ENCODE measurements at places on chromosomes 7 and 10.

DNA sequence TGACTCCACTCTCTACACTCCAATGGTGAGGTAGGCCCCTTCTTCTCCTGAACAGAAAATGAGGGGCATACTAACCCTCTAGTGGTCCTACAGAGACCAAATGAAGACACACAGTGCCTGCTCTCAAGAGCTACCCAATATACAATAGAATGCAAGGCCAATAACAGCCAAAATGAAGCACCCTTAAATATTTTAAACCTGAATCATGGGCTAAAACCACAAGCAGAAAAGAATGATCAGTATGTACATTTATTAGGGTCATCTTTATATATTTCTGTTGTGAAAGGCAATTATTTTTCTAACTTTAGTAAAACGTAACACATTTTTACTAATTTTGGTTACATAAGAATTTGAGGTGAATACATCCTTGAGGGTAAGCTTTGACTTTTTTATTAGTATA, 49.9 kb upstream of the COL1A2 start:
- no peak for DNase-seq

DNA sequence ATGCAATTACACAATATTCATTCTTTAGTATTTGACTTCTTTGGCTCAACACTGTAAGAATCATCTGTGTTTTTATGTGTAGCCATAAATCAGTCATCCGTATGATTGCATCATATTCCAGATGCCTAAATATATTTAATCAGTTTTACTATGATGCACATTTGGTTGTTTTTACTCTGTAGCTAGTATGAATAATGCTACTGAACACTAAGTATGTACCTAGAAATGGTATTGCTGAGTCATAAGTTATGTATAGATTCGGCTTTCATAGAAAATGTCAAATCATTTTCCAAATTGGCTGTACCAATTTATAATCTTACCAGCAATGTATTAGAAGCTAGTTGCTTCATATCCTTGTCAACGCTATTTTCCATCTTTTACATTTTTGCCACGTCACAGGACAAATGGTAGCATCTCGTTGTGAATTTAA, 197.3 kb upstream of the PLXNA4 start:
- DNase-seq: no peak

GRCh38 chr7:103065667-103066066, 8.9 kb downstream of the FBXL13 start:
- no peak for DNase-seq

- DNase-seq: no peak
These were observed 608.2 kb downstream of the GALNT17 start for GRCh38 chr7:71740174-71740560.

GRCh38 chr7:151448261-151449252, 8.6 kb upstream of the CRYGN start:
- DNase-seq: peak; percentile 60

DNA sequence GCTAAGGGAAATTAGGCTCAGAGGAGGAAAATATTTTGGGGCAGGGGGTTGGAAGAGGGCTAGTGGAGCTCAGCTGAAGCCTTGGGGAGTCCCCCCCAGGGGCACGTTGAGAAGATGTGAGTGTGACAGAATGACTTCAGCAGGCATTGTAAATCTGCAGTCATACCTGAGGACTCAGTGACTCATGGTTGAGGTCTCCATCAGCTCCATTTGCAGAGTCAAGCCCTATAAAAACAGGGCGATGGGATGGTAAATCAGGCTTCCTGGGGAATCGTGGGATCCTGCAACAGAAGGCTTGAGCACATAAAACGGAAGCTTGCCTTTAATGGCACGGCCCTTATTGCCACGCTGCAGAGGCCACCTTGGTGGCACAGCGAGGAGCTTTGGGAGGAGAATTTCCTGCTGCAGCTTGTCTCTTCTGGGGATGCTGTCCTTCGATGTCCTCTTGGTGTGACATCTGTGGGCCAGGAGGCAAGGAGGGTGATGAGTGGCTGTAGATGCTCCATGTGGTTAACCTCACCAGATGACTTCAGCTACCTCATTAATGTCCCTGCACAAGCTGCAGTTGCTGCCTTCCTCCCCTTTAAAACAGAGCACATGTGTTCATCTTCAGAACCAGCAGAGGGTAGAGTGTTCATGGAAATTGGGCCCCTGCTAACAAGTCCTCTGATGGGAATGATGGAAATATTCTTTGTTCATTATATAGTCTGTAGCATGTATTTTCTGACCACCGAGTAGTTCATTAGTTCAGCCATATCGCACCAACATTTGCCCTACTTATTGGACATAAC, 285.9 kb downstream of the LRMDA start:
- DNase-seq: no peak

- no peak for DNase-seq
These were observed 114.0 kb downstream of the ST7 start for GRCh38 chr7:117067340-117067739.

- DNase-seq: no peak
These were observed 33.9 kb upstream of the SPOCK2 start for GRCh38 chr10:72122221-72122620.

- no peak for DNase-seq
These were observed 26.2 kb downstream of the FKBP6 start for GRCh38 chr7:73354196-73354595.

DNA sequence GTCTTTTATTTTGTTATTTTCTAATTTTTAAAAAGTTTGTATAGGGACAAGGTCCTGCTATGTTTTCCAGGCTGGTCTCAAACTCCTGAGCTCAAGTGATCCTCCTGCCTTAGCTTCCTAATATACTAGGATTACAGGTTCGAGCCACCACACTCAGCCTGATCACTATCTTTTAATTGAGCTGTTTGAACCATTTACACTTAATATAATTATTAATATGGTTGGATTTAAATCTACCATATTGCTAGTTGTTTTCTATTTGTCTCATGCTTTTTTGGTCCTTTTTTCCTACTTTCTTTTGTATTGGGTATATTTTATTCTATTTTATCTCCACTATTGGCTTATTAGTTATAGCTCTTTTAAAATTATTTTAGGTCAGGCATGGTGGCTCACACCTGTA, 13.2 kb upstream of the CNOT4 start:
- DNase-seq: no peak

DNA sequence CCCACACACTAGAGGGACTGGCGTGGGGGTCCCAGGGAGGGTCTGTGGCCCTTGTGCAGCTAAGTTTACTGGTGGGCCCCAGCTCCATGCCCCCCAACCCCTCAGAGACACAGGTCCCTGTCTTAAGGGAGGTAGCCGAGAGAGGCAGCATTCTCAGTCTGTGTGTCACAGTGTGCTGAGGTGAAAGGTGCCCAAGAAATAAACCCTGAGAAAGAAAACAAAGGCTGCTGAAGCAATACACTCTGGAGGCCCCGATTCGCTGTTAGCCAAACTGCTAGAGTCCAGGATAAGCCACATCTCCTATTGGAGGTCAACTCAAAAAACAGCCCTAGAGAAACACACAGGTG, 28.6 kb upstream of the NDST2 start:
- DNase-seq: no peak

- no peak for DNase-seq
These were observed 4.3 kb downstream of the GPR22 start for GRCh38 chr7:107474104-107474521.

DNA sequence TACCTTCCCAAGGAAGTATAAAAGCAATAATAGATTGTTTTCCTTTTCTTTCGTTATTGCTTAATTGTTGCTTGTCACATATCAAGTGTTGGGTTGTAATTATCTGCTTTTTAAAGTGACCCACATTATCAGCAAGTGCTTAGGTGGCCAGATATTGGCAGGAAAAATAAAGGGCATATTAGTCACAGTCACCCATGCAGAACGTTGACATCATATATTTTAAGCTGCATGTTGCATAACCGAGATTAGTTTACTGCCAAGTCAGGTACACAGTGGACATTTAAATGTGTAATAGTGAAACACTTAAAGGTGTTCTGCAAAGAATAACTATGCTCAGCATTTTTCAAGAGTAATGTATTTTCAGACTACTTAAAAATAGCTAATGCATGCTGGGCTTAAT, 11.4 kb downstream of the NEBL start:
- DNase-seq: no peak

DNA sequence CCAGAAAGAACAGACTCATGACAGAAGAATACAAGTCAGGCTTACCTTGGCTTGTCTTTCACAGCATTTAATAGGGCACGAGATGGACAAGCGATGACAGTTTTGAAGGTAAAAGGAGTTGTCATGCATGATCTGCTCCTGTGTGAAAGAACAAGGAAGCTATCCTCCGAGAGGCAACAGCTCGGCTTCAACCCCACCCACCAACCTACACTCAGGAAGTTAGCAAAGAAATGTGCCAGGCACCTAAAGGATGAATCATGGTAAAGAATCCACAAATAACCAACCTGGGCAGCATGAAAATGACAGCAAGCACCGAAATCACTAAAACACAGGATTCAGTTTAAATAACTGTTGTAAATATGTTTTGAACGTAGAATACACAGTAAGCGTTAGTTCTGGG, 700.2 kb downstream of the TYW1 start:
- DNase-seq: no peak

GRCh38 chr10:128579901-128580300, 453.7 kb upstream of the MKI67 start:
- no peak for DNase-seq

DNA sequence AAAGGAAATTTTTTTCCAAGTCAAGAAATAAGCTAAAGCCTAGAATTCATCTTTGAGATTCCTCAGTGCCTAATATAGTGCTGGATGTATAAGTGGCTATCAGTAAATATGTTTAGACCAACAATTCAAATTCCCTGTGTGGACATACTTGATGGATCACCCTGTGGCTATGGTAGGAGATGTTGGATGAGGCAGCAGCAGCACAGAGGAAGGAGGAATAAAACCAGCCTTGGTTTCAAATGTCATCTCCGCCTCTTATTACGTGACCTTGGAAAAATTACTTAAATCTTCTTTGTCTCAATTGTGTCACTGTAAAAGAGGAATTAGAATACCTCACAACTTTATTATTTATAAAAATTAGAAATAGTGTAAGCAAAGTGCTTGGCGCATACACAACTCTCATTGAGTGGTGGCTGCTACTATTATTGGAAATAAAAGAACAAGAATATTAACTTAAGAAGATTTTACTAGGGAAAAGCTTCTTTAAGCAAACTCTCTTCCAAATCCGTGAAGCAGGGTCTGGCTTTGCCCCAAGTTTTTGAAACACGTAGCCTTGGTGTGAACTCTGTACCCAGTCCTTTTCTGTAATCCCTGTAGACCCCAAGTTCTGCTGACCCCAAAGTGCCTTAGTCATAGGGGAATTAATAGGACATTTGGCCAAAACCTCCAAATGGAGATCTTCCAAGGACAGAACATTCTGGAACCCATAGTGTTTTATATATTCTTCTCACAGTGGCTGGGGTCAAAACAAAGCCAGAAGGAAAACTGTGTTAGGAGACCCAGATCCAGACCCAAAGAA, 283.8 kb downstream of the PTEN start:
- no peak for DNase-seq

GRCh38 chr10:124243702-124244121, 150.3 kb upstream of the CHST15 start:
- no peak for DNase-seq

DNA sequence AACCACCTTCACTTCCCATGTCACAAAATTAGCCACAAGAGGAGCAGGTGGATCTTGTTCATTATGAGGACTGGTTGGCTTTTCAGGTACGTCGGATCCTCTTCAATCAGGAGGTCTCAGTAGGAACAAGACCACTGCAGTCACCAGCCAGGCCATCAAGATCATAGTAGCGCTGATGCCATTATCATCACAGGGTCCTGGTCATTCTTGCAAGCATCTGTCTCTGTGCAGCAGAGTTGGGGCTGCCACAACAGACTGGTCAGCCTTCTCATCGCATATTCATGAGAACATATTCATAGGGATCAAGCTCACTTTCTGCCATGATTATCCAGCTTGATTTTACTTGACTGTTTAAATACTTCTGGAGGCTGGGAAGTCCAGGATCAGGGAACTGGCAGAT, 67.1 kb downstream of the ADCYAP1R1 start:
- no peak for DNase-seq

GRCh38 chr7:45082831-45083331, 5.9 kb downstream of the NACAD start:
- DNase-seq: no peak

DNA sequence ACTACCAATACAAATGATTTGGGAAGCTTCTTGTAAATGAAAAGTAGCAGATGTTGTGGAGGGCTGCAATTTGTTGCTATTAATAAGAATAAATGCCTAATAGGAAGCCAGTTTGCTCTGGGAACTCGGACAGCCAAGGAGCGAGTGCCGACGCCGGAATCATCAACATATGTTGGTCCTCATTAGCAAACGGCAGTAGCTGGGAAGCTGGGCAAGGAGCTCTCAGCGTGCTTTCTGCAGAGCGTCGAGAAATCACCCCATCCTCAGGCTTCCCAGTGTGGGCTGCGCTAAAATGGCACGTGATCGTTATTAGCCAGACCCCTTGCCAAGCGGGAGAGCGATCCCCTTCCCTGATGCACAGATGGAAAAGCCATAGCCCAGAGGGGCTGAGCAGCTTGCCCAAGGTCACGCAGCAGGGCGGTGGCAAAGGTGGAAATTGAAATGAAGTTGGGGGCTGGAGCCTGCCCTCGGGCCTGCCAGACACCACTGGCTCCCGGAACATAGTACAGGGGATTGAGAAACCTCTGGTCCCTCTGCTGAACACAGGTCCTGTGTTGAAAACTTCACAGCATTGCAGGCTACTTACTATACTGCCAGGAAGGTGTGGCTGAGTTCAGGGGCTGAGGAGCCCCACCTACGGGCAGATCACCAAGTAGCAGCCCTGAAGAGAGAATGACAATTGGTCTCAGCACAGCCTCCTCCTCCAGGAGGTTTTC, 326.9 kb downstream of the PLXNA4 start:
- DNase-seq: no peak

GRCh38 chr7:18177815-18178660, 150.4 kb upstream of the PRPS1L1 start:
- no peak for DNase-seq

DNA sequence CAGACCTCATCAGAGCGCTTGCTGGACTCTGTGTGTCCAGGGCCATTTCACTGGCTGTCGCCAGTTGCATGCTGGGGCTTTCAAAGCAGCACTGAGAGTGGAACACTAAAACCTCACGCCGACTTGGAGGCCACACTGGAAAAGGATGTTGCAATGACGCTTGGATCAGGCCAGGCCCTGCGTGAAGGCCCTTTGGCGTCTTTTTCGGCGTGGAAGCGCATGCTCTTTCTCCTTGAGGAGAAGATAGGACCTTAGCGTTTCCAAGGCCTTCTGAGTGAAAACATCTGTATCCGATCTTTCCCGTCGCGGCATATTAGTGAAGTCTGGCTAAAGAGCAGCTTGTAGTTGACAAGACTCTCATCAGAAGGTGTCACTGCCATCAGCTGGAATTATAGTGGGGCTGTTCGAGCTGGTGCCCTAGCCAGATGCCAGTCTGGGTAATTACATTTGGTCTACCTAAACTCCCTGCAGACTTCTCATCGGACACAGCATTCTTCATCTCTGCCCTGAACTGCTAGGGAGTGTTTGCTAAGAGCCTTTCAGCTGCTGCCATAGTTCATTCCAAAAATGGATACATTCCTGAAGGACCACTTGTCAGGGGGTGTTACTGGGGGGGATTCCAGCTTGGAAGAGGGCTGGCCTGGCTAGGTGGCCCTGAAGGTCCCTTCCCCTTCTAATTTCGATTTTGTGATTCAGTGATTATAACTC, 167.7 kb upstream of the TCF7L2 start:
- DNase-seq: no peak

- DNase-seq: peak; percentile 8
These were observed 535 bp downstream of the ASAH2B start for GRCh38 chr10:50740293-50740648.

Measured in stimulated activated CD4-positive, alpha-beta T cell treated with anti-CD3 and anti-CD28 coated beads, Interleukin-12 subunit alpha, Interleukin-12 subunit beta, amount 100 ng/mL, for 24 hours (primary cell).